ENCODE measurements at places on chromosomes 12 and 14.

DNA sequence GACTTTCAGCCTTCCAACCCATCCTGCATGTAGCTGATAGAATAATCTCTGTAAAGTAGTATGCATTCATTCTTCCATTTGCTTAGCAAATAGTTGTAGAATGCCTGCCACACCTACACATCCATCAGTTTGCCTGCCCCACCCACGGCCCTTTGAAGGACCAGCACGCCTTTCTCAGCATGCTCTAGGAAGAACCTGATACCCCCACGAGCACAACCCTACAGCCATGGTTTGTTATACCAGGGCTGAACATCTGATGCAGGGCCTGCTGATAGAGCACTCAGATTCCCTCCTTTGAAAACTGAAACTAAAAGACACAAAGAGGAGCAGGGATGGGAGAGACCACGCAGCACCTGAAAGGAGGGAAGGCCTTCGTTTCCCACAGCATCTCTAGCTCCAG is 205.1 kb downstream of the ANO2 start:
- DNase-seq: no peak

DNA sequence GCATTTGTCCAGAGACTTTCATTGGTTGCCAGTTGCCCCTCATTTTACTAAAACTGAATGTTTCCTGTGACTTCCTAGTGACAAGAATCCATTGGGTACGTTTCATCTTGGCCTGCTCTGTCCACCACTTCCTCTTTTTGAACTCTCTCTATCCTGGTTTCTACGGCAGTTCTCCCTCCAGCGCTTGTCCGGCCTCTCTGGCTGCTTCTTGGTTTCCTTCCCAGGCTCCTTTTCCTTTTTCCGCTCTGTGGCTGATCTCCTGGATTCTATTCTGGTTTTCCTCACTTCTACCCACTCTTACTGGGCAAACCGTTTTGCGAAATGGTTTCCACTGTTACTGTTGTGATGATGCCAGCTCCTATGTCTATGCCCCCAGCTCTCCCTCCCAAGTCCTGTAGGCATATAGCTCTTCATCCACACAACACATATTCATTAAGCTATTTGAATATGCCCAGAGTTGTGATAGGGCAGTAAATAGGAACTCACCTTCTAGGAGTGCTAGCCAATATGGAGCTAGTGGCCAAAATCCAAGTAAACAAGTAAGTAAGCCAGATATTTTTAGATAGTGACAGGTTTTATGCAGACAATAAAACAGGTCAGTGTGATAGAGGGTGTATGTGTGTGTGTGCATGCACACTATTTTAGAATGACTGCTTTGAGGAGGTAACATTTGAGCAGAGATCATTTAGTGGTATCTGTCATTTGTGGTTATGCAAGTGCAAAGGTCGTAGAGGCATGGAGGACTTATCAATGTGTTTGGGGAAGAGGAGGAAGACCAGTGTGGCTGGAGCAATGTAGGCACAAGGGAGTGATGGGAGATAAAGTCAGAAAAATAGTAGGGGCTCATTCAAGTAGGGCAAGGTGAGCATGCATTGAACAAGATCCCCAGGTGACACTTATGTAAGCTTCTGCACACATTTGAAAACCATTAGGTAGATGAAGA is 27.9 kb upstream of the CTDSP2 start:
- DNase-seq: no peak

DNA sequence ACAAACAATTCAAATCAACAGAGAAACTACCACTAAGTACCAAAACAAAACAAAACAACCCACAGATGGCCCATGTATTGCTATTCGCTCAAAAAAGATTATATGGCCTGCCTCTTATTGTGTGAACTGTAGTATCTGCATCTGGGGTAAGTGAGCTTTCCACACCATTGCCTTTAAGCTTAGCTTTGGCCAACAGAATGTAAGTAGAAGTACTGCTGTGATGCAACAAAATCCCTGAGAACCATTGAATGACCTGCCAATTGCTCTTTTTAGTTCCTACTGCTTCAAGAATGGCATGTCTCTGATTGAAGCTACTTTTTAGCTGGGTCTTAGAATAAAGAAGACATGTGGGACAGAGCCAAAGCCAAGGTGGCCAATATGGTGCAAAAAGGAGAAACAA is 32.5 kb downstream of the PPFIA2 start:
- no peak for DNase-seq

GRCh38 chr12:91191513-91192111 is 9.0 kb upstream of the DCN start:
- no peak for DNase-seq

DNA sequence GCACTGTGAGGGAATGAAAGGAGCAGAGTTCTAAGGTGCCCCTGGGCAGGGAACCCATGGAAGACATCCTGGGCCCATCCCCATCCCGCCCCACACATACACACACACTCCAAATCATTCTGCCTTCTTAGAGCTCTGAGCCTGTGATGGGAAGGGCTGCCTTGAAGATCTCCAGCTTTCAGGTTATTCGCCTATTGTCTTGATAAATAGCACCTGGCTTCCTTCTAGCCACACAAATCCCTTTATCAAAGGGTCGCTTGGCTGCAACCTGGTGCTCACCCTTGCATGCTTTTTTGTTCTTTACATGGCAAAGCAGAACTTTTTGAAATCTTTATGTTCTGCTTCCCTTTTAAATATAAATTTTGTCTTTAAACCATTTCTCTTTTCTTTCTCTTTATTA is 112.2 kb upstream of the TMTC1 start:
- no peak for DNase-seq

GRCh38 chr12:114006482-114007425 is 40.6 kb upstream of the RBM19 start:
- no peak for DNase-seq

GRCh38 chr12:66860752-66861750 is 182.2 kb upstream of the GRIP1 start:
- DNase-seq: peak; percentile 18

DNA sequence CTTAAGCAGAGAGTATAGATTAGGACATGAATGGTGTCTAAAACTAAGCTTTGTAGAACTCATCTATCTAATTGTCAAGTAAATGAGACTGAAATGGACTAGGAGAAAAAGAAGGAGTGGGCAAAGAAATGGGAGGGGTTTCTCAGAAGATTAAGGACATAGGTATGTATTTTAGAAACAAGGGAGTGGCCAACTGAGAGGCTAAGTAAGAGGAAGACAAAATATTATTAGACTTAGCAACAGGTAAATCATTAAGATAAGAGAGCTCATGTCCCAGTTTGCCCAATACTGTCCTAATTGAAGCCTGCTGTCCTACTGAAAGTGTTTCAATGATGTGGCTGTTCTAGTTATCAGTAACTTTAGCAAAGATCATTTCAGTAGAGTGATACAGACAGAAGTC is 171.4 kb downstream of the KITLG start:
- DNase-seq: no peak

- DNase-seq: no peak
Observed at GRCh38 chr14:104699426-104699748, 10.0 kb downstream of the INF2 start.

GRCh38 chr14:25988536-25988935 is 609.3 kb downstream of the NOVA1 start:
- DNase-seq: no peak

GRCh38 chr14:68935761-68936214 is 43.3 kb downstream of the ACTN1 start:
- DNase-seq: no peak

DNA sequence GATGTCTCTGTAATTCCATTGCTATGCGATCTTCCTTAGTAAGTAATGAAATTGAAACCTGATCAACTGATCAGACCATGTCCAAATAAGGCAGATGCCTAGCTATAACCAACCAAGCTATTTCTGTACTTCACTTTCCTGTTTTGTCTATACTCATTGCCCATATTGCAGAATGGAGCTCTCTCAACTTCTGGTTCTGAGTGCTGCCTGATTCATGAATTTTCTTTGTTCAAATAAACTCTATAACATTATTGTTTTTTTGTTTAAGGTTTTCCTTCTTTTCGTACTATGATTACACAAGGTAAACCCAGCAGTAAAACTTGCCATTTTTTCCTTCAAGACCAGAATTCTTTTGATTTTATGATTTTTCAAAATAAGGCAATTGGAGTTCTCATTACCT is 16.3 kb downstream of the COX16 start:
- DNase-seq: no peak

DNA sequence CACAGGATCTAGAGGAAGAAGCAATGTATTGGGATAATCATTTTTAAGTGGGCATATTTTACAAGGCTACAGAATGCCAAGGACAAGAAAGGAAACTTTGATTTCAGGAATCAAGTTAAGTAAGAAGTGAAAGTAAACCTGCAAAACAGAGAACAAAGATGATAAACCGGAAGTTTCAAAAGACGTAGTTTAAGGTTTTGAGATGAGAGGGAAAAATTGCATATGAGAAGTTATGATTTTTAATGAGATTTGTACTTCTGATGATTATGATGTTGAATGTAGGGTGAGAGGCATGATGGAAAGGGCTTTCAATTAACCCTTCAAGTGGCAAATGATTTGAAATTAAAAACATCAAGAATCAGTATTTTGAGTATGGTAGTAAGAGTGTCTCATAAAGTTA is 134.9 kb downstream of the CAPZA3 start:
- DNase-seq: no peak

DNA sequence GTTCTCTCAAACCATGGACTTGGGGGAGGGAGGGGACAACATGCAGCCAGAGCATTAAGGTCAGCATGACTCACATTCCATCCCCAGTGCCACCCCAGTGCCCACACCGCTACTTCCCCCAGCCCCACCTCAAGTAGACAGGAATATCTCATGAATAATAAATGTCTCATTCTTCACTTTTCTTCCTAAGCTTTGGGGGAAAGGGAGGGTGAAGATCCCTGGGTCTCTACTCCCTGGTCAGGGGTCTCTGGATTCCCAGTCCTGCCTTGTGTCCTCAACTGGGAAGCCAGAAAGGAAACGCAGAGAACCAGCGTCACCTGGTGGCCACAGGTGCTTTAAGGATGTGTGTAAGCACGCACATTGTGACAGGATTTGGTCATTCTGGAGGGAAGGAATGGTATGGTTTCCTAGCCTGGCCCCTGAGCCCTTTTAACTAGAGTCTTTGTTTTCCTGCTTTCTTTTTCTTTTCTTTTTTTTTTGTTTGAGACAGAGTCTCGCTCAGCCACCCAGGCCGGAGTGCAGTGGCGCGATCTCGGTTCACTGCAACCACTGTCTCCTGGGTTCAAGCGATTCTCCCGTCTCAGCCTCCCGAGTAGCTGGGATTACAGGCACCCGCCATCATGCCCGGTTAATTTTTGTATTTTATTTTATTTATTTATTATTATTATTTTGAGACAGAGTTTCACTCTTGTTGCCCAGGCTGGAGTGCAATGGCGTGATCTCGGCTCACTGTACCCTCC is 3.4 kb downstream of the GPR84 start:
- DNase-seq: no peak

DNA sequence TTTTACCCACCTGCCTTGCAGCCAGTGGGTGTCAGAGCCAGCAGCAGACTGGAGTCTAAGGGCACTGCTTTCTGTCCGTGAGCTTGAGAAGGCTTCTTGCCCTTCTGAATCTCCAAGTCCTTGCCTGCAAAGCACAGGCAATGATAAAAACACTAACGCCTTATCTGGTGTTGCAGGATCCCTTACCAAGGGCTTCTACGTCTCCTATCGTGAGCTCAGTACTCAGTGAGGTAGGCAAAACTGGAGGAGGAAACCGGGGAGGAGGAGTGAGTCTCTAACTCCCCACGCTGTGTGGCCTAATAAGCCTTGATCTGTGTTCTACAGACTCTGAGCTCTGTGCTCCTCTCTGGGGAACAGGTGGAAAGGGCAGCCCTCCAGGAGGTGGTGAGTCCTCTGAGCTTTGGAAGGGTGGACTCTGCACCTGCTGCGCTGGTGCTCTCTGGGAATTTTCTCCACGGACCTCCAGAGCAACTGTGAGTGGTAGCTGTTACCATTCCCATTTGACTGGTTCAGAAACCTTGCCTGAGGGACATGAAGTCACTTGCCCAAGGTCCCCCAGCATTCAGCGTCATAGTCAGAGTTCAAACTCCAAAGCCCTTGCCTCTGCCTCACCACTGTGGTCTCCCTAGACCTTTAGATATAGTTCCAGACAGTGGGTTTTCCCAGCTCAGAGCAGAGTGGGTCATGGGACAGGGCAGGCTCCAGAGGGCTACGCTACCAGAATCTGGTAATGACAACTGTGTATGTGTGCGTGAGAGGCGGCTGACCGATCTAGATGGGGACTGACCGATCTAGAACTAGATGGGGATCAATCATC is 7.0 kb upstream of the MARK3 start:
- no peak for DNase-seq

- DNase-seq: no peak
Observed at GRCh38 chr14:51732494-51733112, 80.9 kb downstream of the FRMD6 start.

DNA sequence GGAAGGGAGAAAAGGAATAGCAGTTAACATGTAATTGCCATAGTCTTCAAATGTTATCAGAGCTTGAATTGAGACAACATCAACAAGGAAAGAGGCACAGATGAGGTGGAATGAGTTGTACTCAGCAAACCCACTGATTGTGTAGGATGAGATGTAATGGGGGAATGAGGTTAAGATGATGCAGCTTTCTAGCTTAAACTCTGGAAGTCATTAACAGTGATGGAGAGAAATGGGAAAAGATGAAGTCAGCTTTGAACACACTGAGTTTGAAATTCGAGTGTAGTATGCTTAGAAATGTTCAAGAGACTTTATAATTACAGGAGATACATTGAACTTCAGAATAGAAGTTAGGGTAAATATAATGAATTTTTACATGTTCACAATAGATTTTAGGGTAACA is 106.9 kb downstream of the PRKD1 start:
- DNase-seq: no peak

GRCh38 chr14:60226298-60226697 is 22.7 kb upstream of the PPM1A start:
- DNase-seq: no peak

DNA sequence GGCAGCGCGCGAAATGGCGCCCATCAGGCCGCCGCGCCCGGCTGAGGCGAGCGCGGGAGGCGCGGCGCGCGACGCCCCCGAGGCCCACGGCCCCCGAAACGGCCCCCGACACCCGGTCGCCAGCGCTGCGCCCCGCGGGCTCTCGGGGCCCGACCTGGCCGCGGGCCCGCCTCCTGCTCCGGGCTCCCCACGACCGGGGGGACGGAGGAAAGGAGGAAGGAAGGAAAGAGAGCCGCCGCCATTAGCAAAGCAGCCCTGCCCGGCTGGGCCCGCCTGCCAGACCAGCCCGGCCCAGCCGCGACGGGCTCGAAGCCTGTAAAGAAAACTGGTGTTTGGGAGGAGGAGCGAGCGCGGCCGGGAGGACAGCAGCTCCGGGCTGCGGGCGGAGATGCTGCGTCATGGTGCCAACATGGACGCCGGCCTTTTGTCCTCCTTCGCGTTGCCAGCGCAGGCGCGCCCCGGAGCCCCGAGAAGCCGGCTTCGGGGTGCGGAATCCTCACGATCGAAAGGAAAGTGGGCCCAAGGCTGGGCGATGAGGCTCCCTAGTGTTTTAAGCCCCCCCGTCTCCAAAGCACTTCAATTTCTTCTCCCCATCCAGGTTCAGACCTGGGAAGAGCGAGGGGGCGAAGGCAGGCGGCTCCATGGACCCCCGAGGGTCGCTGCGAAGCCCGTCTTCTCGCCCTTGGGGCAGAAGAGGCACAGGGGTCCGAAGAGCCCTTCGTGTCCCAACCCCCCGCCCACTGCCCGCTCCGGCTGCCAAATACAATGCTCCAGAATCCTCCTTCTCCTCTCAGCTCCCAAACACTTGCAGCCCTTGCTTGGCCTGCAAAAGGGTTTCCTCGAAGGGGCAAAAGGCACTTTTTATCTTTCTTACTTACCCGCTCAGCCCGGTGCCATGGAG is 2.9 kb upstream of the SETD1B start:
- no peak for DNase-seq

All from stimulated activated CD8-positive, alpha-beta memory T cell treated with anti-CD3 and anti-CD28 coated beads, Interleukin-15, amount 100 ng/mL, for 24 hours (primary cell).